Colonic mucosa (tissue), 4 donors: ENCODE measurements at places on chromosomes 6 and 20. TPM values are rescaled to one million over a fixed set of nuclear protein-coding genes. Genes with fewer than 3 reads are reported as not detected.

GRCh38 chr6:127154509-127154908 lies 36.0 kb downstream of the RSPO3 start:
- no peak overlapping the region for H3K4me3 ChIP-seq
- H3K27me3 ChIP-seq, result no peaks in the 10 kb centered on the region
- no peaks in the 10 kb centered on the region for H3K4me1 ChIP-seq
- no peaks in the 10 kb centered on the region for H3K36me3 ChIP-seq
- DNase-seq, result no peak
- H3K27ac ChIP-seq, result no peak overlapping the region

Gene CLDN20
- not detected for total RNA-seq

GRCh38 chr6:7243179-7243981 lies 69.6 kb downstream of the SSR1 start:
- peak overlapping the region; percentile 74 for H3K27ac ChIP-seq
- no peak overlapping the region for H3K4me3 ChIP-seq
- no peaks in the 10 kb centered on the region for H3K27me3 ChIP-seq
- peaks cover 13% of the 10 kb centered on the region for H3K4me1 ChIP-seq

DNA sequence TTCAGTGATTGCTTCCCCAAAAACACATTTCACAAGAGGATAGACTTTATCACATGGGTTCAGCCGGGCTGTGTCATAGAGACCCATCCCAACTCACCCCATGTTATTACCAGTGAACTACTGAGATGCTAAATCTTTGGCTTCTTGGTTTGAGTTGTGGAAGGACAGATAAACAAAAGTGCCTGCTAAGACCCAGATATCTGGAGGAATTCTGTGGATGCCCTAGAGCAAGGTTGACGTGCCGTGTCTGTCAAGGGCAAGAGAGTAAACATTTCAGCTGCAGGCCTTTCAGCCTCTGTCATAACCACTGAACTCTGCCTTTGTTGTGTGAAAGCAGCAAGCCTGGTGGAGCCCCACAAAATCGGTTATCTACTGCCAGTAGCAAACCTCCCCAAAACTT lies 11.2 kb upstream of the THBD start:
- H3K36me3 ChIP-seq, result no peaks in the 10 kb centered on the region
- no peaks in the 10 kb centered on the region for H3K4me1 ChIP-seq
- no peak overlapping the region for H3K27ac ChIP-seq
- no peaks in the 10 kb centered on the region for H3K27me3 ChIP-seq
- DNase-seq, result no peak
- no peak overlapping the region for H3K4me3 ChIP-seq

DNA sequence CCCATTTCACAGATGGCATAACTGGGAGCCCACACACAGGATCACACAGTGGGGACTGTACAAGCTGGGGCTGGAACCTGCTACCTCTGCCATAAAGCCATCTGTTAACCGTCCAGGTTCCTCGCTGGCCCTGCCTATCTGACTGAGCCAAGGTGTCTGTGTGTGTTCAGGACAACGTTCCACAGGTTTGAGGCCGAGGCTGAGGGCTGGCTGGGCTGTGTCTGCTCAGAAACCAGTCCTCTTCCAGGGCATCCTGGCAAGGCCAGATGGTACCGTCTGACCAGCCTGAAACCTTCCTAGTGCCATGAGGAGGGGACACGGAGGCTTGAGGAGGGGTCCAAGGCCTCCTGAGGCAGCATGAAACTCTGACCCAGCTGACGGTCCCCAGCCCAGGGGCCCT lies 150.6 kb downstream of the TAF4 start:
- no peak overlapping the region for H3K27ac ChIP-seq
- H3K36me3 ChIP-seq, result no peaks in the 10 kb centered on the region
- no peak overlapping the region for H3K4me3 ChIP-seq
- no peaks in the 10 kb centered on the region for H3K4me1 ChIP-seq
- H3K27me3 ChIP-seq, result no peaks in the 10 kb centered on the region
- DNase-seq, result no peak

Gene CRYBG1
- total RNA-seq, result 80.5 TPM

Gene PNLDC1
- total RNA-seq, result not detected

GRCh38 chr6:51963980-51964379 lies 123.4 kb downstream of the PKHD1 start:
- H3K4me1 ChIP-seq, result no peaks in the 10 kb centered on the region
- no peaks in the 10 kb centered on the region for H3K27me3 ChIP-seq
- no peak overlapping the region for H3K27ac ChIP-seq
- no peak for DNase-seq
- H3K4me3 ChIP-seq, result no peak overlapping the region

DNA sequence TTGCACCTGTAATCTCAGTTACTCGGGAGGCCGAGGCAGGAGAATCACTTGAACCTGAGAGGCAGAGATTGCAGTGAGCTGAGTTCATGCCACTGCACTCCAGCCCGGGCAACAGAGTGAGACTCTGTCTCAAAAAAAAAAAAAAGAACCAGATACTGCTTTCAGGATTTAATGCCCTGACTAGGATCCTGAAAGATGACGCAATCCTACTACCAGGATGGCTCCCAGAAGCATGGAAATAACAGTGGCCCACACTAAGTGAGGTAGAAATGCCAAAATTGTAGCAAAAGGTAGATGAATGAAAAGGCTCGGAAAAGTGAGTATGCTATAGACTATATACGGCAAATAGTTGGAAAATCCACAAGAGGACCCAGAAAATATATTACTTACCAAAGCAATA lies 23.8 kb upstream of the KHDC1 start:
- H3K36me3 ChIP-seq, result no peaks in the 10 kb centered on the region
- no peak overlapping the region for H3K27ac ChIP-seq
- no peak overlapping the region for H3K4me3 ChIP-seq
- DNase-seq, result no peak
- no peaks in the 10 kb centered on the region for H3K4me1 ChIP-seq

DNA sequence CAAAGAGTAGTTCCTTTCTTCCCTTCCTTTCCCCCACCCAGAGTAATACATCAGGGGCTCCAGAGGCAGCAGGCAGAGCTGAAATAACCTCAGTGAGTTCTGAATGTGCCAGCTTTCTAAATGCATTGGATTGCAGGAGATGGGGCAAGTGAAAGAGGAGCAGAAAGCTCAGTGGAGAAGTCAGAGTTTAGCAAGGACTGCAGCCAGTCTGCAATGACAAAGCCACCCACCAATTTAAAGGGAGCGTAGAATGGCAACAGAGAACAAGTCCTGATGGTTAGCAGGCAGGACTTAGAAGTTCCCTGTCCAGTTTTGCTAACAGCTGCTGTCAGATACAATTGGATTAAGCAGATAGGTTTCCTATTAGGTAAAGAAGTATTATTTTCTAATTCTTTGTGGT lies 203.4 kb upstream of the RIN2 start:
- no peaks in the 10 kb centered on the region for H3K4me1 ChIP-seq
- no peaks in the 10 kb centered on the region for H3K27me3 ChIP-seq
- H3K27ac ChIP-seq, result no peak overlapping the region

DNA sequence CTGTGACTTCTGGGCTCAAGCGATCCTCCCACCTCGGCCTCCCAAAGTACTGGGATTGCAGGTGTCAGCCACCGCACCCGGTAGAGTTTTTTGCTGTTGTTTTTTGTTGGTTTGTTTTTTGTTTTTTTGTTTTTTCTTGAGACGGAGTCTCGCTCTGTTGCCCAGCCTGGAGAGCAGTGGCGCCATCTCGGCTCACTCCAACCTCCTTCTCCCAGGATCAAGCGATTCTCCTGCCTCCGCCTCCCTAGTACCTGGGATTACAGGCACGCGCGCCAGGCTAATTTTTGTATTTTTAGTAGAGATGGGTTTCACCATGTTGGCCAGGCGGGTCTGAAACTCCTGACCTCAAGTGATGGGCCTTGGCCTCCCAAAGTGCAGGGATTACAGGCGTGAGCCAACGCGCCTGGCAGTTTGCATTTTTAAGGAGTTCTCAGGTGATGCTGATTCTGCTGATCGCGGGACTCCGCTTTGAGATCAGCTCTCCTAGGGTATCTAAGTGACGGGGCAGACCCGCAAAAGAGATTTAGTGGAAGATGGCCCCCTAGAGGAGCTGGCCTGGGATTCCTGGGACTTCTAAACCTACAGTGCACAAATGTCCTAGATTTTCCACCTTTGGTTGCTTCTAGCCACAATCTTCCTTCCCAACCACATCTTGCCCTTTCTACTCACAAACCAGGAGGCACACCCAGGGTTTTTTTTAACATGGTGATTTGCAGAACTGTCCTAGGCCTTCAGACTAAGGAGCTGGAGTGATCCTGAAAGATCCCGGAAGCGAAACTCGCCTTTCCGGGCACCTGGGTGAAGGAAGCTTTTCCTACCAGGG lies 45.2 kb downstream of the DPPA5 start:
- no peaks in the 10 kb centered on the region for H3K4me1 ChIP-seq
- no peaks in the 10 kb centered on the region for H3K36me3 ChIP-seq
- peak overlapping the region; percentile 33 for H3K4me3 ChIP-seq
- no peak for DNase-seq

Gene DUSP15
- 0.74 TPM for total RNA-seq

Gene PTCRA
- not detected for total RNA-seq

Gene ZBP1
- 2.7 TPM for total RNA-seq

DNA sequence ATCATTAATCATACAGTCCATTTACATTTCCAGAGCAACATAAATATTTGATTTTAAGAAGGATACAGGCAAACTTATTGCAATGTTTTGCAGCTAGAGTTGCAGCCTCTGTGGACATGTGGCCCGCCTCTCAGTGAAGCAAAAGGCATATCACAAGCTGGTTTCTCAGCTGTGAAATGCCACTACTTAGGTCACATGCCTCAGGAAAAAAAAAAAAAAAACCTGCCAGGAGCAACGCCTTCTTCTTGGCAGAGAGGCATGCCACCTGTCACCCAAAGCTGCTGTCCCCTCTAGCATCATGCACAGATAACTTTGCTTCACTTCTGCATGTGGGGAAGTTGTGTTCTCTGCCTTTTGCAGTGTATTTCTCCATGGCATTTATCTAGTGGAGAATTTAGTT lies 18.5 kb downstream of the GRM1 start:
- H3K27me3 ChIP-seq, result no peaks in the 10 kb centered on the region
- H3K4me1 ChIP-seq, result no peaks in the 10 kb centered on the region
- no peak overlapping the region for H3K27ac ChIP-seq
- no peak overlapping the region for H3K4me3 ChIP-seq
- no peaks in the 10 kb centered on the region for H3K36me3 ChIP-seq

Gene NOP56
- 186 TPM for total RNA-seq

DNA sequence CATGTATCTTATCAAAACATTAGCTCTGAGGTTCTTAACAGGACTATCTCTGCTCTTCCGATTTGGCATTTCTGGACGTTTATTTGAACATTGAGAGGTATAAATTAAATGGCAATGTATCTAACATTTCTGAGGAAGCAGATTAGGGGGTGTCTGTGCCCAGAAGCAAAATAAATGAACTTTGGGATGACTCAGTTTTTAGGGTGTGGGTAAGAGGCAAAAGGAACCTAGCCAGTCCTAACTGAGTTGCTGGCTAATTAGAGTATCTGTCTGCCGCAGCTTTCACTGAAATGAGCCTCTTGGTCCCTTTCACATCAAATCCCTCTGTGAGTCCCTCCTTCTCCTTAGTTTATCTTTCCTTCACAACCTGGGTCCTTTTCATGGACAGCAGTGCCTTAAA lies 1.1 kb downstream of the RNF144B start:
- peak overlapping the region; percentile 35 for H3K27ac ChIP-seq
- DNase-seq, result no peak
- no peaks in the 10 kb centered on the region for H3K36me3 ChIP-seq
- H3K4me1 ChIP-seq, result no peaks in the 10 kb centered on the region
- H3K27me3 ChIP-seq, result no peaks in the 10 kb centered on the region

GRCh38 chr20:35992713-35993335 lies 24.4 kb downstream of the CNBD2 start:
- no peaks in the 10 kb centered on the region for H3K27me3 ChIP-seq
- H3K36me3 ChIP-seq, result no peaks in the 10 kb centered on the region
- no peak overlapping the region for H3K4me3 ChIP-seq

DNA sequence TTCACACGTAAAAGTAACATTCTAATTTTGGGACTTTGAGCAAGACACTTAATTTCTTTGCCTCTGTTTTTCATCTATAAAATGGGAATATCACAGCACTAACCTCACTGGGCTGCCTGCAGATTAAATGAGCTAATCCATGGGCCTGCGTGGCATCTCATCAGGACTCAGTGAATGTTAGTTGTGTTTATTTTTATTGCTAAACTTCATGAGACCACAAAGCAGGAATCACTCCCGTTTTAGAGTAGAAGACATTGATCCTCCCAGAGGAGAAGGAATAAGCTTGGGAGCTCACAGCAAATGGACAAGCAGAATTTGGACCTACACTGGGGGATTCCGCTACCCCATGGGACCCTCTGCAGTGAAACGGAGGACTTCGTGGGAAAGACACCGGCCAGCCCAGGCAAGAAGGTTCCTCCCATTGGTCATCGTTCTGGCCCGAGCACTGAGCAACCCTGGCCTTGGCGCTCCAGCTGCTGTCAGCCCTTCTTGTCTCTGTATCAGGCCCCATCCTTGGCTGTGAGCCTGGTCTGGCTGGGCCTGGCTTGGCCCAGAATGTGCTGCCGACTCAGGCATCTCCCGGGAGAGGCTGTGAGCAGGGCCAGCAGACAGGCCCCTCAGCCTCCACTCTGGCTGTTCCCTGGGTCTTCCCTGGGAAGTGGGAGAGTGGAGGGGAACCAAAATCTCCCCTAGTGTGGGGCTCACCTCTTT lies 79.8 kb downstream of the NFATC2 start:
- no peak overlapping the region for H3K27ac ChIP-seq
- no peak overlapping the region for H3K4me3 ChIP-seq

DNA sequence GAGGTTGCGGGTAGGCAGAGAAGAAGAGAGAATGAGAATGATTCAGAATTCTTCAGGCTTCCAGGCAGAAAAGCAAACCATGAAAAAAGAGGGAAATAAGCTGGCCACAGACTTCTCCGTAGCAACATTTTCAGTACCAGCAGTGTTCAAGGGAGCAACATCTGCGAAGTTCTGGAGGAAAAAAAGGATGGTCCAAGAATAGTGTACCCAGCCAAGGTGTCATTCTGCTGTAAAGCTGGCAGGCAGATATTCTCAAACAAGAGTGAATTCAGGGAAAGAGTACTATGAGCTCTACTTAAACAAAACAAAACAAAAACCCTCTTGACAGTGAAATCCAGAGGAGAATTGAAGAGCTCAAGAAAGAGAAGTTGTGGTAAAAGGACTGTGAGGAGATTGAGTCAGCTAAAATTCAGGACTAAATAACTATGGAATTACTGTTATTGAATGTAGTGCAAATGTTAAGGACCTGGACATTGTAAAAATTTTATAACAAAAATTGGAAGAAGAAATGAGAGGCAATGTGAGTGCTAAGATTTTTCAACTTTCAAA lies 86.5 kb downstream of the ATRN start:
- DNase-seq, result no peak
- no peak overlapping the region for H3K4me3 ChIP-seq
- no peaks in the 10 kb centered on the region for H3K36me3 ChIP-seq
- H3K27me3 ChIP-seq, result no peaks in the 10 kb centered on the region
- H3K27ac ChIP-seq, result no peak overlapping the region

DNA sequence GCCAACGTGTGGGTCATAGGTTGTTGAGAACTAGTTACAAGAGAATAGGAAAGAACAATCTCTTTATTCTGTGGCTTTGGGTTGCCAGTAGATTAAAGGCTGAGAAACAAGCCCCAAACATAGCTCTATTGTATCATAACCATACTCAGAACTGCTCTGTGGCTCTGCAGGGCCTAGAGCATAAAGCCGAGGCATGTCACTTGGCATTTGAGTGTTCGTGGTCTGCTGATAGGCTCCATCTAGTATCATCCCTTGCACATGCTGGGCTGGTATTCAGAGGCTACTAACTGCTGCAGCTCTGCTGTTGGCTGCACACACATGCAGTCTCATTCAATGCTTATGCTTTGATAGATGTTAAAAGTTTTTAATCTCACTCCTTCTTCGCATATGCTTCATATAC lies 157.9 kb downstream of the OGFRL1 start:
- H3K27me3 ChIP-seq, result no peaks in the 10 kb centered on the region
- H3K4me3 ChIP-seq, result no peak overlapping the region
- no peak for DNase-seq
- no peak overlapping the region for H3K27ac ChIP-seq
- H3K4me1 ChIP-seq, result no peaks in the 10 kb centered on the region
- no peaks in the 10 kb centered on the region for H3K36me3 ChIP-seq

Gene SIRPB1
- 1.0 TPM for total RNA-seq
